ENCODE measurements at places on chromosomes 7 and 10.

GRCh38 chr7:89104748-89105685 is 309.5 kb upstream of the TEX47 start:
- no peak for DNase-seq

DNA sequence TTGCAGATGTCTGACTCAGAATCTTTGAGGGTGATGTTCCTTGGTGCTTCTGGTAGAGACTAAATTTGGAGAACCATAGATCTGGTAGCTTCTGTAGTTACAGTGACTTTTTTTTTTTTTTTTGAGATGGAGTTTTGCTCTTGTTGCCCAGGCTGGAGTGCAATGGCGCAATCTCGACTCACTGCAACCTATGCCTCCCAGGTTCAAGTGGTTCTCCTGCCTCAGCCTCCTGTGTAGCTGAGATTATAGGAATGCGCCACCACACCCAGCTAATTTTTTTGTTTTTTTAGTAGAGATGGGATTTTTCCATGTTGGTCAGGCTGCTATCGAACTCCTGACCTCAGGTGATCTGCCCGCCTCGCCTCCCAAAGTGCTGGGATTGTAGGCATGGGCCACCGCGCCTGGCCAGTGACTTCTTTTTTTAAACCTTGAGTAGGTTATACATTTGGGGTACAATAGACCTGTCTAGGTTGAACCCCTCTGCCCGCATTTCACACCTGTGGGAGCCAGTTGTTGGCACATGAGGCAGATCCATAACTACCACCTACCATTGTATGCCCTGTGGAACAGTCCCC is 47.0 kb downstream of the SUFU start:
- no peak for DNase-seq

DNA sequence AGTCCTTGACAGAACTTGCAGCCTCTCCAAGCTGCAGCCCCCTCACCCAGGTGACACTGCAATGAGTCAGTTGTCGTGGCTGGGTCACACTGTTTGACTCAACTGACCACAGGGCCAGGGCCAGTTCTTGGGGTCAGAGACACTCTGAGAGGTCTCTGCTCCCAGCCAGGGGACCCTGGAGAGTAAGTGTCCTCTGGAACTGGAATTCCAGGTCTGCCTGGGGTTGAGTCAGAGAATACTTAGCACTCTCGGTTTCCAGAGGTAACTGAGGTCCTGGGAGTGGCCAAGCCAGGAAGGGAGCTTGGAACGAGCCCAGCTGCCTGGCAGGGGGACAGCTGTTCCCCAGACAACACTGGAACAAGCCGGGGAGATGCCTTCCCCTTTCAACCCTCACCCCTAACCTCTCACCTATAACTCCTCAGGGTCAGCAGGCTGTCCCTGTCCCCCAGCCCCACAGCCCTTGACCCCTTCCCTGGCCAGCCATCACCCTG is 2.2 kb upstream of the MYL10 start:
- DNase-seq = no peak

DNA sequence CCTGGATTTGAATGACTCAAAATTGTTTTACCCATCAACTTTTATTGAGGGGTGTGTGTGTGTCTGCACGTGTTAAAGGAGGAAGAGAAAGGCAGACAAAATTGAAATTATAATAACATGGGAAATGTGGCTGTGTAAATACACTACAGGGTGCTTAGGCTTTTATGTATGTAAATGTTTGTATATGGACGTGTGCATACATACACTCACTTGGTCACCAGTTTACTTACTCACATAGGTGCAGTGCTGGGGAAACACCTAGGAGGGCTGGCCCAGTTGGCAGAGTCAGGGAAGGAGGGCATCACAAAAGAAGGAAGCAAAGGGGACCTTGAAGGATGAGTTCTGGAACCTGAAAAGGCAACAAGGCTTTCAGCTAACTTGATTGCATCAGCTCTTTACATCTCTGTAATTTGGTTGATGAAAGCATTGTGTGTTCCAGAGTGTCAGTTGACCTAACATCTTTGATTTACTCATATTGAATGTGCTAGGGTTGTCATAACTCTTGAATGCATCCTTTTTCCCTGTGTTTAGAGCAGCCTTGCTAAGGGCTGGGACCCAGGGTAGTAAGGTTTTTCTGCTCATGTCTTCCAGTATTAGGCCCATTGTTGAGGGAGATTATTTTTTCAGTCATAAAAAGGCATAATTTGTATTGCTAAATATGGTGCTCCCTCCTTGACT is 10.2 kb downstream of the WDR11 start:
- no peak for DNase-seq

DNA sequence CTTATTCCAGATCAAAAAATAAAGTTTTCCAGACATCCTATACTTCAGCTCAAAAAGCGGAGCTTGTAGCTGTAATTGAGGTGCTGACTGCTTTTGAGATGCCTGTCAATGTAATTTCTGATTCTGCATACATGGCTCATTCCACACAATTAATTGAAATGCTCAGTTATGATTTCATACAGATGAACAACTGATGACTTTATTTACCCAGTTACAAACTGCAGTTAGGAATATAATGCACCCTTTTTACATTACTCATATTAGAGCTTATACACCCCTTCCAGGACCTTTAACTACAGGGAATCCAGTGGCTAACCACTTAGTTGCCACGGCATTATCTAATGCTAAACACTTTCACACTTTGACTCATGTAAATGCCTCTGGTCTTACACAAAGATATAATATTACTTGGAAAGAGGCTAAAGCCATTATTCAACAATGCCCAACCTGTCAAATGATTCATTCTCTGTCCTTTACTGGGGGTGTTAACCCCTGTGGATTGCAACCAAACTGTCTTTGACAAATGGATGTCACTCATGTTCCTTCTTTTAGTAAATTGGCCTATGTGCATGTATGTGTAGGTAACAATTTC is 147.3 kb downstream of the ZNF33B start:
- DNase-seq = no peak

DNA sequence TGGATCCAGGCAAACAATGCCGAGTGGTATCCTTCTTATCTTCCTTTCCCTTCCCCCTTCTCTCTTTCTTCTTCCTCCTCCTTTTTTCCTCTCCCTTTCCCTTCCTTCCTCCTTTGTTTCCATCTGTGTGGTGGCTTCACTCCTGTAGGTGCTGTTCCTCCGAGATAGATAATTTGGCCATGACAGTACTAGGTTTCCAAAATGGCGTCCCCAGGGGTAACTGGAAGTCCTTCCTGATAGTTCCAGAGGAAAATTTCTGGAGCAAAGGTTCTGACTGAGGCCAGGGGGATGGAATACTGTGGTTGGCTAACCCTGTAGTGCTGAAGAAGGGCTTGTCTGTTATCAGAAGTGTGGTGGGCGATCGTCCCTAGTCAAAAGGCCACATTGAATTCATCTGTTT is 52.5 kb upstream of the CCDC6 start:
- no peak for DNase-seq

DNA sequence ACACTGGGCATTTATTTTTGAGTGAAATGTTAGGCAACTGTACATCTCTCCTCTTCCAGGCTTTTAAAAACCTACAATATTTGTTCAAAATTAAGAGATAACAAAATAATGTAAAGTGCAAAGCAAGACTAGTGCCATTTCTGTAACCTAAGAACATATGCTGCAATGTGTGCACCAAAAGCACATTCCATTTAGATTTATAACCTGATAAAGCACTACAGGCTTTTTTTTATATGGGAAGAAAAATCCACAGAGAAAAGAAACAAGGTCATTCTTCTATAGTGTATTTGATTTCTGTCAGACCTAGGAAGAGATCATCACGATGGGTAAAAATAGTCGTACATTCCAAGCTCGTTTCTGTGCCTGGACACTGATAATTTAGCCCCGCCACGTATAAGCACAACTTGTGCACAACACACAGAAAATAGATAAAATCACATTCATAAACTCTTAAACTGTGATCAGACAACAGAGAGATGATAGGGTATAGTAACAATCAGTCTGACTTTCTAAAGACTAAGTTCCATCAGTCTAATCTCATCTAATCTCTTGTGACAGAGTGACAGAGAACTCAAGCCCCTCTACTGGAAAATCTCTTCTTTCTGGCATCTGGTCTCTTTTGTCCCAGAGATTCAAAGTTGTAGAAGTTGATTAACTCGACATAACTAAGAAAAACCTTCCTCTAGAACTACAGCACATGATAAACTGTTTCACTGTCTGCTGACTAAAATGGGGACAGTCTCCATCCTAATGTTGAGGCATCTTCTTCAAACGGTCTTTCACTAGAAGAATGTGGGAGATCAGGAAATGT is 6.7 kb downstream of the LAMB1 start:
- no peak for DNase-seq

DNA sequence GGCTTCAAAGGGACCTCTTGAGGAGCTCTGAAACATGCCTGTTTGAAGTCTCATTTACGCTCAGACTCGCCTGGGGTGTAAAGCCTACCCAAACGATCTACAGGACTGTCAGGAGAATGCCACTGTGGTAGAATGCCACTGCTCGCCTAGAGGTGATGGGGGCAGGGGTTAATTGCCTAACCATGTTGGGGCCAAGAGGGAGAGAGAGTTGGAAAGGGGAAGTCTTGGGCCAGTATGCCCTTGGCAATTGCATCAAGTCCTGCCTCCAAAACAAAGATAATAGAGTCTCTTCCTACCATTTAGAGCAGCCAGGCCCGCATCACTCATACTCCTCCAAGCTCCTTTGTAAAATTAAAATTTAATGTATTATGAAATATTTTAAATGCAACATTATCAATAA is 25.2 kb downstream of the CDK1 start:
- DNase-seq = no peak

- DNase-seq = no peak
Measured at GRCh38 chr10:117350909-117351308, 24.3 kb downstream of the PDZD8 start.

All from stimulated activated CD4-positive, alpha-beta T cell treated with anti-CD3 and anti-CD28 coated beads, Interleukin-4, amount 100 ng/mL, for 48 hours (primary cell).